ENCODE measurements at places on chromosomes 1 and 21.

DNA sequence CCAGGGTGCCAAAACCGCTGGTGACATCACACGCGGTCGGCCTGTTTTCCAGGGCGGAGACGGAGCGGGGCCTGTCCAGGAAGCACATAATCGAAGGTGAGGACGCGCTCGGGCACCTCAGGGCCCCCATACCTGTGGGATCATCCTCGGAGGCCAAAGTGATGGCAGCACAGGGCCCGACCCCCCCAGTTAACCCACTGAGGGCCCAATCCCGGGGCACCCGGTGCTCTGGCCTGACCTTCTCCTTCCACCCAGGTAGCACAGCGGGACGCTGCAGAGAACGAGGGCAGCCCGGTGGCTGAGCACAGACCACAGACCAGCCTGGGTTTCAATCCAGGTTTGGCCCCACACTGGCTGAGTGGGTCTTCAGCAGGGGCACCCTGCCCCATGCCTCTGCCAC, 43.3 kb downstream of the KCNAB2 start:
- no peak for DNase-seq

GRCh38 chr1:28026329-28026728, 62.1 kb downstream of the EYA3 start:
- no peak for DNase-seq

- no peak for DNase-seq
Observed at GRCh38 chr21:34913811-34914210, 135.3 kb downstream of the RUNX1 start.

- no peak for DNase-seq
Observed at GRCh38 chr1:17167041-17167785, 37.7 kb upstream of the PADI1 start.

GRCh38 chr1:21118167-21118566, 58.5 kb downstream of the EIF4G3 start:
- no peak for DNase-seq

DNA sequence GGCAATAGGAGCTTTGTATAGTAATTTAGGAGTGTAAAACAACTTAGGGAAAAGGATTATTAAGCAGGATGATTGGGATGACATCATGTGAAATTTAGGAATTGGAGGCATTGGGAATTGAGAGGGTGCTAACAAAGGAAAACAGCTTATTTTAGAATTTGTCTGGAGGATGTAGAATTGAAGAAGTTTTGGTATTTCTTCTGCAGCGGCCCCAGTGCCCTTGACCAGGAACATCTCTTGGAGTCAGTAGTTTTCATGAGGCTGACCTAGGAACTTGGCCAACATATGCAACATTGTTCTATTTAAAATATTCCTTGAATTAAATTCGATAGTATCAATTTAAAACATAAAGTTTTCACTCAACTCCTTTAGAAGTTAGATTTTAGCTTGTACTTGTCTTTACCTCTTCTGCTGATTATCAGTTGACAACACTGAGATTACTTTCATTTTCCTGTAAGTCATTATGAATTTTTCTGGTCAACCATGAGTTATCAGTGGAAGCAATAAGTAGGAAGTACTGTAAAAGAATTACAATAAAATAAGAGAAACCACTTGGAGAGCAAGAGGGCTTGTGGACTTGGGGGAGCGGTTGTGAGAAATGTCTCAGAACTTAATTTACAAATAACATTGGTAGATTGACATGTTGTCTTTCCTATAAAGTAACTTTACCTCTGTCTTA, 52.8 kb downstream of the DYRK1A start:
- no peak for DNase-seq

DNA sequence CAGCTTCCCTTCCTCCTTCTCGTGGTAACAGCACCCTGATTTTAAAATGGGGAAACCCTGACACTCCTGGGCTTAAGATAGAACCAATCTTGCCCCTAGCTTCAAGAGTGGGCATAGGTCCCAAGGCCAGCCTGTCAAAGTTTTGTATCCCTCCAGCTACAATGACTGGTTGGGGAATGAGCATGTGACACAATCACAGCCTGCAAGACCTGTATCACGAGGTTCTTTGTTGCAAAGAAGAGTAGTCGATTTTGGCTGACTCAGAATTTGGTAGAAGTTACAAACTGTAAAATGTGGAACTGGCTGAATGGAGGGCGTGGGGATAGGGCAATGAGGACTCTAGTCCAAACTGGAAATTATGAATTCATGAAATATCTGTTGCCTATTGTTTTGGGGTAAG, 18.7 kb downstream of the CTSK start:
- no peak for DNase-seq

- DNase-seq = no peak
Observed at GRCh38 chr1:53336146-53336545, 8.3 kb upstream of the LRP8 start.

GRCh38 chr1:186304982-186305949, 69.8 kb downstream of the TPR start:
- no peak for DNase-seq

- no peak for DNase-seq
Observed at GRCh38 chr1:172561252-172561651, 28.3 kb downstream of the SUCO start.

DNA sequence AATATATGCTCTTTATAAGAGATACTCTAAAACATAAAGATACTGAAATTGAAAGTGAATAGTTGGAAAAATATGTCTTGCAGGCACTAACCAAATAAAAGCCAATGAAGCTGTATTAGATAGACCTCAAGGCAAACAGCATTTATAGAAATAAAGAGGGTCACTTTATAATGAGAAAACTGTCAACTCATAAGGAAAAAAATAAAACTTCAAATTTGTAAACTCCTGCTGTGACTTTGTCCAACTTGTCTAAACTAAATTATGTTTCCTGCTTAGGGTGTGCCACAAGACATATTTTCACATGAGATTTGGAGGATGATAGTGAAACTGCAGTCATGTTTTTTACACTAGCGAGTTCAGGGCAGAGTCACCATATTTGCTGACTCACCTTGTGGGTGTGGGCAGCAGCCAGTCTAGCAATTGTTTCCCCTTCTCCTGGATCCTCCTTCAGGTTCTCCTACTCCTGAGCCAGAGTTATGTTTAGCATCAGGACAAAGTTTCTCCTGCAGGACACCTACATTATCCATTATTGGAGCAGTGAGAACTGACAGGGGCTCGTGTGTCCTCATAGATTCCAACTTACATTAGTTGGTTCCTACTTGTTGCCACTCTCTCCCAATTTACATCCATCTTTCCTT, 43.8 kb downstream of the CD53 start:
- no peak for DNase-seq

DNA sequence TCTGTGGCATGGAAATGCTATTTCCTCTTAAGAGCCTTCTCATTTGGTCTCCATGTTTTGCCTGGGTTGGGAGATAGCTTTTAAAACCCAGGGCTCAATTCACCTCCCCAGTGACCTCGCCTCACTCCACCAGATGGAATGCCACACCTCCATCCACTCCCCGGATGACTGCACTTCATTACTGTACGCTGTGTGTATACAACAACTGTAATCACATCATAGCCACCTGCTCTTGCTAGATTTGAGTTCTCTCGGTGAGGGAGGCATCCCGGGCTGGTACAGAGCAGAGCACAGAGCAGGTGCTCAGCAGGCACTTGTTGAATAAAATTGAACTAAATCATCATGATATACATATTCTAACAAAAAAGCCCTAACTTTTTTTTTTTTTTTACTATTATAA, 26.0 kb downstream of the SDE2 start:
- no peak for DNase-seq

DNA sequence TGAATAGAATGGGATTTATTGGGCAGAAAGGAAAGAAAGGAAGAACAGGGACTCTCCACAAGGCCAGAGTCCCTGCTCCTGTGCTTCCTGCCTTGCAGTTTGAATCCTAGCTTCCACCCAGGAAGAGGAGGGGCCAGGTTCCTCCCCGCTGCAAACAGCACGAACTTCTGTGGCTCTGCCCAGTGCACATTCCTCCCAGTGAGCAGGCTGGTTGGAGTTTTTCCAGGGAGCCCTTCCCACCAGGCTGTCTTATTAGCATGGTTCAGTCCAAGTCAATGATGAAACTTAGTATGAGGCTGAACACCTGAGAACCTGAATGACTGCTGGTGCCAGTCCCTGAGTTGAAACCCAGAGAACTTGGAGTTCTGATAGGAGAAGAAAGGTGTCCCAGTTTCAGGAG, 247.2 kb downstream of the DUSP10 start:
- no peak for DNase-seq

GRCh38 chr21:32278103-32278502, 746 bp downstream of the MIS18A start:
- no peak for DNase-seq

DNA sequence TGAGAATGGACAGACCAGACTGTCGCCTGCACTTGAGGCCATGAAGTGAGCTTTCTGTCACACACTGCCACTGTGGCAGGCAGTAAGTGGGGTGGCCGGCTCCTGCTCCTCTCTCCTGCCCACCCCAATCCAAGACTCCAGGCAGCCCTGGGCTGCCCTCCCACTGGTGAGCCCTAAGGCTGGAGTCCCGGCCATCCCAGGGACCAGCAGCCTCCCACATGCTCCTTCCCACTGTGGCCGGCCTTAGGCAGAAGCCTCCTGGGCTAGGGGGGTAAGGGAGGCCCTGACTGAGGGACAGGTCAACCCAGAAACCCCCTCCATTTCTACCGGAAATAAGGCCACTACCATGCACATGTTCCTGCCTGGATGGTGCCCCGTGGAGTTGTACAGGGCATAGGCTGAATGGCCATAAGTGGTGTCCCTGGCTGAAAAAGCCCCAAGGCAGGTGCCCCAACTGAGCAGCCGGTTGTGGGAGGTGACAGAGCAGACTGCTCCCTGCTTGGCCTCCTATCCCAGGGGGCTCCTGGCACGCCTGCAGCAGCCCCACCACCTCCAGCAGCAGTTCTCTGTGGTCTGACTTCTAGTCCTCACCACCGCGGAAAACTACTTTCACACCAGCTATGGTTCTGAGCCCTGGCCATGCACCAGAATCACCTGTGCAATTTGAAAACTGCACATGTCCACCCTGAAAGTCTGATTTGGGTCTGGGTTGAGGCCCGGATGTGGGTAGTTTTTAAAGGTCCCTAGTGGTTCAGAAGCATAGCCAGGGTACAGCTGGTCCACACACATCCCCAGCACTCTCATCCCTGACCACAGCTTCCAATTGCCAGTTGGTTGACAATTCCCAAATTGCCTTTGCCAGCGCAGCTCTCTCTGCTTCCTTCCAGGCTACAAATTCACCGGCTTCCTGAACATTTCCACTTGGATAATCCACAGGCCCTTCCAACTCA, 1.6 kb upstream of the ARTN start:
- no peak for DNase-seq

- no peak for DNase-seq
Observed at GRCh38 chr21:17597680-17598079, 15.0 kb downstream of the BTG3 start.

- no peak for DNase-seq
Observed at GRCh38 chr1:27961646-27962221, 2.0 kb downstream of the XKR8 start.

DNA sequence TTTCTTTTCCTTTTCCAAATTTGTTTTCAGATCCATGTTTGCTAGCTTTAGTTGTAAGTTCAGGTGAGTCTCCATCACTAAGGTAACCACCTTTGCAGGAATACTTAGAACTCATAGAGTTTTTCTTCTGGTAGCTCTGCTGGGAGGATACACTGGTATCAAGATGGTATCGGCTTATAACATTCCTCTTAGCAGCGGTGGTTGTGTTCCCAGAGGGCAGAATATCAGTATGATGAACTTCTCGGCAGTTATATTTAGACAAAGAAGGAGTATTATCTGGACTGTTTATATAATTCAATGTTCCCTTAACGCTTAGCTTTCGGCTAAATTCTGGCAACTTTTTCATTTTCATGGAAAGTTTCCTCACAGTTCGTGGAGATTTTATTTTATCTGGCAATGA, 18.1 kb downstream of the SYDE2 start:
- no peak for DNase-seq

- DNase-seq = no peak
Observed at GRCh38 chr1:180169640-180170195, 15.0 kb downstream of the QSOX1 start.

DNA sequence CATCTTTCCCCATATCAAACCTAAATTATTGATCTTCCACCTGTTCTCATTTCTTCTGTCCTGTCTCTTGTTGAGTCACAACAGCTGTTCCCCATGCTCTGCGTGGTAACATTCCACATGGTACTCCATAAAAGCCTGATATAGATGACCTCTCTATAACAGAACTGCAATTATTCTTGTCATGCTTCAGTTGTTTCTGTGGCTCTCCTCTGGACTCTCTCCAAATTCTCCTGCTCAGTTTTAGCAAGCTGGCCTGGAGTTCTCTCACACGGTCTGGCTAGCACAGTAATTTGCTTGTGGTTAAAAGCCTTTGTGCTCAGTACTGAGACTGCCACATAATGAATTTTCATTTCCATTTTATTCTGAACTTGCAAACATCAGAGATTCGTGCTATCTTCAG, 10.6 kb upstream of the LRRC39 start:
- DNase-seq = peak; percentile 69

DNA sequence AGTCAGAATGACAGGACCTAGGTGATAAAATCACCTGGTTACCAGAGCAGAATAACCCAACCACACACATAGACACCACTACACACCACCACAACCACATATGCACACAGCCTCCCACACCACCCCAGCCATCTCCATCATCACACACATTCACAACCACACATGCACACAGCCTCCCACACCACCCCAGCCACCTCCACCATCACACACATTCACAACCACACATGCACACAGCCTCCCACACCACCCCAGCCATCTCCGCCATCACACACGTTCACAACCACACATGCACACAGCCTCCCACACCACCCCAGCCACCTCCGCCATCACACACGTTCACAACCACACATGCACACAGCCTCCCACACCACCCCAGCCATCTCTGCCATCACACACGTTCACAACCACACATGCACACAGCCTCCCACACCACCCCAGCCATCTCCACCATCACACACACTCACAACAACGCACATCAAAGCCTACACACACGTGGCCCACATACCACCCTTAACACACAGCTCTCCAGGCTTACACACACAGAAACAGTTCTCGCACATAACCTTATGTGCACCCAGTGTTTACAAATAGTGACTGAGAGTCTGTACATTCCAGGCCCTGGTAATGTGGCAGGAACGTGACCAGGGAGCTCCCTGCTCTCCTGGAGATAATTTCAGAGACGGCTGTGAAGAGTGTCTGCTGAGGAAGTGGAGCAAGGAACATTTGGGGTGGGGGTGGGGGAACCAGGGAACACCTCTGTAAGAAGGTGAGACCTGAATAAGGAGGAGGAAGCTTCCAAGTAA, 3.3 kb upstream of the GJB3 start:
- DNase-seq = no peak

DNA sequence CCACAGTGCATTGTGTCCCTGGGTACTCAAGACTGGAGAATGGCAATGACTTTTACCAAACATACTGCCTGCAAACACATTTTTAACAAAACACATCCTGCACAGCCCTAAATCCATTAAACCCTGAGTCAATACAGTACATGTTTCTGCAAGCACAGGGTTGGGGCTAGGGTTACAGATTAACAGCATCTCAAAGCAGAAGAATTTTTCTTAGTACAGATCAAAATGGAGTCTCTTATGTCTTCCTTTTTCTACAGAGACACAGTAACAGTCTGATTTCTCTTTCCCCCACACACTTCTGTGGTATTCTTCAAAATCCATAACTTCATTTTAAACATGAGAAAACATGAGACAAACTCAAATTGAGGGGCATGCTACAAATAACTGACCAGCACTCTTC, 13.9 kb downstream of the BMP8A start:
- DNase-seq = no peak

GRCh38 chr1:228754646-228755268, 19.5 kb downstream of the RHOU start:
- no peak for DNase-seq

- no peak for DNase-seq
Observed at GRCh38 chr21:26365849-26366248, 195.3 kb upstream of the APP start.
